ENCODE measurements at places on chromosomes 7 and 10.

GRCh38 chr7:143255564-143255963 lies 7.7 kb upstream of the GSTK1 start:
- no peak for DNase-seq

- no peak for DNase-seq
Observed at GRCh38 chr7:108136191-108136688, 6.1 kb upstream of the LAMB4 start.

GRCh38 chr10:17684537-17684936 lies 40.6 kb downstream of the STAM start:
- DNase-seq = no peak

- no peak for DNase-seq
Observed at GRCh38 chr10:105986912-105987635, 1177.4 kb downstream of the SORCS1 start.
